ENCODE measurements at places on chromosomes 7 and 10.

- DNase-seq: no peak
These were observed 38.4 kb downstream of the IL2RA start for GRCh38 chr10:6023661-6024333.

GRCh38 chr10:102813734-102814452 is 23.3 kb downstream of the CYP17A1 start:
- peak; percentile 43 for DNase-seq

DNA sequence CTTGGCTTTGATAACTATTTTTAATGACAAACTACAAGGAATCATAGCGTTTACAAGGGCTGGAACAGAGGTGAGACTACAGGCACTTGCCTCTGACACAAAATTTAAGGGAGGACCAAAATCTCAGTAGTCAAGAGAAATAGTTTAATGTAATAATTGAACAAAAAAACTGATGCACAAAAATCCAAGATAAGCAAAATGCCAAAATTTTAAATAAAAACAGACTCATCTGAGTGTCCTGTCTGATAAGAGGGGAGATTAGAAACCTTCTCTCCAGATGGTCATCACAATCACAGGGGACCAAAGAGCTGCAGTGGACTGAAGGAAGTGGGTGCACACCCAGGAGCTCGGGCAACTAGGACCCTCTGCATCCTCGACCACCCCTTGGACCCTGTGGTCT is 70.5 kb downstream of the PARD3 start:
- no peak for DNase-seq

- no peak for DNase-seq
These were observed 14.0 kb downstream of the HUS1 start for GRCh38 chr7:47965456-47965855.

DNA sequence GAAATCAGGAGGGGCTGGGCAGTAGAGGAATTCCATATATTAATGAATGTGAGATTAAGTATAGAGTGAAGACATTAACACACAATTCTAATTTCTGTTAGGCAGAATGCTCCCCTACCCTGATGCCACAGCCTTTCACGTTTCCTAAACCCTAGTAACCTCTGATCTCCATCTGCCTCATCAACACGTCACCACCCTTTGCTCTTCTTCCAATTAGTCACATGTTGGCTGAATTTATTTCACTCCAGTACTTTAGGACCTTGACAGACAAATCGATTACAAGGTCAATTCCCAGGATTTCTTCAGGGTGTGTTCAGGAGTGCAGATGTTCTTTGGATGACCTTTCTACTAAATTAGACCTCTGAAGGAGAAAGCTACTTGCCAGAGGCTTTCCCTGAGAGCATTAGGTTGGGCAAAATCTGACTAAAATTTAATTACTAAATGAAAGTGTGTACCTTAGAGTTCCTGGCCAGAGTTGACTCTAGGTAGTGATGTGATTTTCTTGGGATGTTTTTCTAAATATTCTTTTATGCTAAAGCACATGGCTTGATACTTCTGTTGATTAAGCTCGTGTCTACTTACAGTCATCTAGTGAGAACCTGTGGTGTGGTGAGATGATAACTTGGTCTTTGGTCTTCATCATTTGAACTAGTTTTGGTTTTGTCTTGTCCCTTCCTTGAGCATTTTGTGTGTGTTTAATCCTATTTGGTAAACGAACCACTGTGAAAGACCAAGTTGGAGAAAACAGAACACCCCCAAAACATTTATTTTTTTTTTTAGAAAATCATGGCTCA is 12.7 kb downstream of the AGR2 start:
- DNase-seq: no peak

GRCh38 chr7:16347827-16348192 is 73.5 kb downstream of the CRPPA start:
- DNase-seq: no peak

DNA sequence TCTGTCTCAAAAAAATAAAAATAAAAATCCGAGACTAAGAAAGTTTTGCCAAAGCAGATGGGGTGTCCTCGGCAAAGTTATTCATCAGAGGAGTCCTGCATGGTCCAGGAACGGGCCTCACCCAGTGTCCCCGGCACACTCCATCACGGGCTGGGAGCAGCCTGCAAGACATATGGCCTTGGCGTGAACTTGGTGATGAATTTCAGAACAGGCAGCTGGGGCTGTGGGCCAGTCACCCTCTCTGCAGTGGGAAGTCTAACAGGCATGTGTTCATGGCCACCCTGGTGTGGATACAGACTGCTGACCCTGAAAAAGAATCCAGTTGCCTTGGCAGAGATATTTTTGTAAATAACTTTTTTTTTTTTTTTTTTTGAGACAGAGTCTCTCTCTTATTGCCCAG is 34.7 kb downstream of the NPTX2 start:
- DNase-seq: no peak

- DNase-seq: no peak
These were observed 31.9 kb upstream of the AGBL3 start for GRCh38 chr7:134954197-134955082.

- DNase-seq: no peak
These were observed 1086.9 kb downstream of the XPNPEP1 start for GRCh38 chr10:108836362-108836761.

DNA sequence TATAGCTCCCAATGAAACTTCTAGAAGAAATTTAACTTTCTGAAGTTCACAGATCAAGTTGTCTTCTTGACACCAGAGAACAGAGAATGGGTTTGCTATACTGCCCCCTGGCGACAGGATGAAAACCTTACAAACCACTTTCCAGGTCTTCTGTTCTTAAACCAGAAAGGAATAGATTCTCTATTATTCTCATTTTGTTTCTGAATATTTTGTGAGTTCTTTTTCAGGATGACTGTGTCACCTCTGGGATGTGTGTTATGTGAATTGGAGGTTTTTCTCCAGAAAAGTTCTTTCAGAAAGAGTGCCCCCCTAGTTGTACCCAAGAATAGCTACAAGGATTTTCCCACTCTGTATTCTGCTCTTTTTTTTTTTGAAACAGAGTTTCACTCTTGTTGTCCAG is 6.3 kb downstream of the IFT22 start:
- peak; percentile 21 for DNase-seq

DNA sequence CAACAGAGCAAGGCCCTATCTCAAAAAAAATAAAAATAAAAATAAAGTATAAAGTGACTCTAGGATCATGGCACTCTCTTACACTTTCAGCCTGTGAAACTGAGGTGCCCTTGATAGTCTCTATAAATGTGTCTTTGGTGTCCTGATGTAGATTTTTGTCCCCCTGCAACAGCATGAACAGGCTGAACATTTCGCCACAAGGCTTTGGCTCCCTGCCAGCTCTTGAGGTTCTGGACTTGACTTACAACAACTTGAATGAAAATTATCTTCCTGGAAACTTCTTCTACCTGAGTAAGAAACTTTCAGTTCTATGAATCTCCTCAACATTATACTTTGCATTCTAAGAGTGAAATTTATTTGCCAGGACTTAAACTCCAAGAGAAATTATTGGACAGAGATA is 48.1 kb upstream of the BMS1 start:
- no peak for DNase-seq

- no peak for DNase-seq
These were observed 236.9 kb downstream of the REEP3 start for GRCh38 chr10:63758080-63758479.

DNA sequence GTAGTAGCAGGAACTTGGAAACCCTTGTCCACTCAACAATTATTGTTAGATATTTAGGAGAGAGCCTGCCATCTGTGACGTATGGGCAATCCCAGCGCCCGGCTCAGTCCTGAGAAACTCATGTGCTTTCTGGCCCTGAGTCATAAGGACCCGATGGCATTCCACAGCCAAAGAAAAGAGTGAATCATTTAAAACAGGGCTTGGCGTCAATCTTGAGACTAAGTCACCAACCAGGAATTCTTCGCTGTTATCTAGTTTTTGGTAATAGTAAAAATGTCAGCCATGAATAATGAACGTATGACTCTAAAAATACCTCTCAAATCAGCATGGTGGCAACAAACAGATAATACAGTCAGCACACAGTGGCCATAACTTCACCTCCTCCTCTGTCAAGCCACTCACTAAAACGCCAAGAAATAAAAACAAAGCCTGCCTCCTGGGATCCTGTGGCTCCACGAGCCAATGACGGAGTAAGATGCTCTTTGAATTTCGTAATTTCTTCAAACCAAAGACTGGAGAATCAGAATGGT is 140.8 kb downstream of the ADAM12 start:
- peak; percentile 64 for DNase-seq

- no peak for DNase-seq
These were observed 1.9 kb downstream of the GRID1 start for GRCh38 chr10:86364491-86365345.

GRCh38 chr10:97874332-97874731 is 24.7 kb downstream of the GOLGA7B start:
- DNase-seq: no peak

- DNase-seq: peak; percentile 43
These were observed 171.5 kb upstream of the SP4 start for GRCh38 chr7:21256310-21256877.

DNA sequence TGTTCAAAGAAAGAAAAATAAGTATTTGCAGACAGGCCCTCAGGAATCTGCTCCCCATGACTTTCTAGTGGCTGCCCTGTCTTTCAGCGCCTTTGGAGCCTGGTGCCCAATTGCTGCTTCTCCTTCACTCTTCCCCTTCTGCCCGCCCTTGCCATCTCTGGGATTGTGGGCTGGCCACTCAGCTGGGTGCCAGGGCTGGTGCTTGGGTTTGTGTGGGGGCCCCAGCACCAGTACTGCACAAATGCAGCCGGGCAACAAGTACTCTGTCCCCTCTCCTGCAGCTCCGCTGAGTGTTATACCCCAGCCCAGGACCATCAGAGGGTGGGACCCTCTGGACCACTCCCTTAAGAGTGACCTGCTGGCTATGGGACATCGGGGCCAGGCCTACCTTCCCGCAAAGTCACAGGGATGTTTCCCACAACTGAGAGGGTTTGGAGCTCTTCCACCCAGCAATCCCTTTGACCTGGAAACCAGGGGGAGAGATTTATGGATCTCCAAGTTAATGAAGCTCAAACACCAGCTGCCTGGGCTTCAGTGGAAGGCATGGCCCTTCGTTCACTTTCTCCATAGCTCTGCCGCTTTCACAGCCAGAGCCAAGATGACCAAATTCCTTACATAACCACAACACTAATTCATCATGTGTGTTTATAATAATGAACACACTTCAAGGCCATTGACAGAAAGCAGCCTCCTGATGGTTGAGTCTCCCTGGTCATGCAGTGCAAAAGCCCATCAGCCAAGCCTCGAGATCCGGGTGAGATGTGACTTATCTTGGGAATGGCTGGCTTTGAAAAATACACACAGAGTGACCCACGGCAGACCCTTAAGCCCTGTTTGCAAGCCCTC is 313.9 kb upstream of the ZNF32 start:
- no peak for DNase-seq

GRCh38 chr10:95651346-95652060 is 5.0 kb downstream of the ALDH18A1 start:
- no peak for DNase-seq

GRCh38 chr10:47311193-47311931 is 10.9 kb upstream of the GDF2 start:
- peak; percentile 83 for DNase-seq

DNA sequence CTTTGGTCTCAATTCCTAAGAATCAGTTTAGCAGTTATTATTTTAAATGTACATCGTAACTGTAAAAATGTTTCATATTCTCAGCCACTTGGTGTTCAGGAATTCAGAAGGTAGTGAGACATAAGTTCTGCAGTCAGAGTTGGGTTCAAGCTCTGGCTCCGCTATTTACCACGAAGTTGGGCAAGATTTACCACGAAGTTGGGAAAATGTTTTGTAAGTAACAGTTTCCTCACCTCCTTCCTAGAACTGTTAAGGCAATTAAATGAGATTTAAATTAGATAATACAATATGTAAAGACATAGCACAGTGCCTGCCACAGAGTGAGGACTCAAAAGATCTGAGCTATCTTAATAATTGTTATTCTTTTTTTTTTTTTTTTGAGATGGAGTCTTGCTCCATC is 16.3 kb upstream of the ABLIM1 start:
- no peak for DNase-seq

- DNase-seq: no peak
These were observed 124.4 kb downstream of the EMX2 start for GRCh38 chr10:117666965-117667364.

GRCh38 chr10:38038932-38039245 is 28.4 kb downstream of the ZNF33A start:
- no peak for DNase-seq

DNA sequence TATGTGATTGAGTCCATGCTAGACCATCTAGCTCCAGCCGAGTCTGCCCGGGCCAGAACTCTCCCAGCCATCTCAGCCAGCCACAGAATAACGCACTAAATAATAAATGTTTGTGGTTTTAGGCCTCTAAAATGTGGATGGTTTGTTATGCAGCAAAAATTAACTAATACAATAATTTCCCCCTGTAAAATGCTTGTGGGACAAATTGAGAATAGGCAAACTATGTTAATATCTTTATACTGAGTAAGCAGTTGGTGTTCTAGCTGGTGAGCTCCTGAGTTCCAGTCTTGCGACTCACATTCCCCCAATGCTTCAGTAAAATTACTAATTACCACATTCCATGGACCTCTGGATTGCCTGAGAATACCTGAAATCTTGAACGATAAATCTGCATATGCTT is 316.8 kb upstream of the NFE2L3 start:
- DNase-seq: no peak

DNA sequence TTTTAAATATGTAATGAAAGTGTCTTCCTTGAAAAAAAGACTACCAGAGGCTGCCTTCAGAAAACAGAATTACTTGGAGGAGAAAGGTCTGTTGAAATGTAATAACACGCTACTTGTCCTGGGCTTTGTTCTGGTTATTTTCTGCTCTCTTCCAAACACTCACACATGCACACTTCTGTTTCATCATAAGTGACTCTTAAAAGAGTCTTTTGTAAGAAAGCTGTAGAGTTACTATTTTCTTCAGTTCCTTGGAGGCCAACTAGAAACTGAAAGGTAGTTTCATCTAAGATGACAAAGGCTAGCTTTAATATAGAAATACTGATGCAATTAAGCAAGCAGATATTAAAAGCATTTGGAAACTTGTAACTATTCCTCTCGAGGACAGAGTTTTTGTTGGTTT is 39.1 kb downstream of the TASOR2 start:
- DNase-seq: no peak

DNA sequence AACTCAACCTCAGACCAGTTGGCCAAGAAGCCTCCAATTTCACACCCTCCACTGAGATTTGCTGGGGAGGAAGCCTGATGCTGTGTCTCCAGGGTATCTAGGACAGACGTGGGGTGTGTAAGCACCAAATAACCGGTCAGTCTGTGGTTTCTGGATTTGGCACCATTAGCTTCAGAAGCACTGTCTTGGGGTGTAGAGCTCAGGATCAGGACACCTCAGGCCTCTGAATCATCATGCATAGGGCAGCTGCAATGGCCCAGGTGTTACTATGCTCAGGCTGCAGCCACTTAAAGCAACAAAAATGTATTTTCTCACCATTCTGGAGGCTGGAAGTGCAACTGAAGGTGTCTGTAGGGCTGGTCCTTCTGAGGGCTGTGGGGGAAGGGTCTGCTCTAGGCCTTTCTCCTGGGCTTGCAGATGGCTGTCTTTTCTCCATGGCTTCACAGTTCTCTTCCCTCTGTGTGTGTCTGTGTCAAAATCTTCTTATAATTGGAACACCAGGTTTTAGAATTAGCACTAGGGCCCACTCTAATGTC is 73.4 kb upstream of the SEPHS1 start:
- DNase-seq: no peak
